ENCODE measurements at places on chromosomes 16 and 17.

DNA sequence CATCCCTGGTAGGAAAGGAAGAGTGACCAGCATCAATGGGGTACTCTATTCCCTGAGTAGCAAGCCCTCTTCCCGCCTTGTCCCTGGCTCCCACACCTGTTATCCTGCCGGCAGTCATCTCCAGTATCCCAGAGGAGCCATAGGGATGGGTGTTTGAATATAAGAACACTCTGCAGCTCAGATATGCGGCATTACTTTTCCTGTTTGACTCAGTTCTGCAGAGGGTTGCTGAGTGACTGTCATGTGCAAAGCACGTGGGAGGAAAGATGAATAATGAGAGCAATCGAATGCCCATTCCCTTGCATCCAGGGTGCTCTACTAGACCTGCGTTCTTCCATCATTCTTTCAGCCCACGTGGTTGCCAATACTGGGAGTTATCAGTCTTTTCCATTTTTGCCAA is 115.1 kb downstream of the PRKCB start:
- no peak overlapping the region for H3K4me3 ChIP-seq
- no peak for DNase-seq
- no peaks in the 10 kb centered on the region for H3K36me3 ChIP-seq
- H3K27me3 ChIP-seq, result no peaks in the 10 kb centered on the region
- H3K4me1 ChIP-seq, result no peaks in the 10 kb centered on the region
- H3K27ac ChIP-seq, result no peak overlapping the region

DNA sequence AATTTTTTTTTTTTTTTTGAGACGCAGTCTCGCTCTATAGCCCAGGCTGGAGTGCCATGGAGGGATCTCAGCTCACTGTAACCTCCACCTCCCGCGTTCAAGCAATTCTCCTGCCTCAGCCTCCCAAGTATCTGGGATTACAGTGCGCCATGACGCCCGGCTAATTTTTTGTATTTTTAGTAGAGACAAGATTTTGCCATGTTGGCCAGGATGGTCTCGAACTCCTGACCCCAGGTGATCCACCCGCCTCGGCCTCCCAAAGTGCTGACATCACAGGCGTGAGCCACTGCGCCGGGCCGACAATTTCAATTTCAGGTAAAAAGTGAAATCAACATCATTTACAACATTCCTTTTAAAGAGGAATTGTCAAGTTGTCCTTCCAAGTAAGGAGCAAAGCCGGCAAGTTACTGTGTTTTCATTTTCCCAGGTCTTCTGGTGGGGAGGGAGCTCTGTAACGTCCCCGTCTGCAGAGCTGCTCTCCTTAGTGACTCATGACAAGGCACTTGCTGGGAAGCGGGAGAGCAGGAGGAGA is 873 bp downstream of the NPLOC4 start:
- no peak for DNase-seq
- H3K27ac ChIP-seq, result peak overlapping the region; percentile 98
- peak overlapping the region; percentile 93 for H3K4me3 ChIP-seq
- H3K27me3 ChIP-seq, result no peaks in the 10 kb centered on the region

DNA sequence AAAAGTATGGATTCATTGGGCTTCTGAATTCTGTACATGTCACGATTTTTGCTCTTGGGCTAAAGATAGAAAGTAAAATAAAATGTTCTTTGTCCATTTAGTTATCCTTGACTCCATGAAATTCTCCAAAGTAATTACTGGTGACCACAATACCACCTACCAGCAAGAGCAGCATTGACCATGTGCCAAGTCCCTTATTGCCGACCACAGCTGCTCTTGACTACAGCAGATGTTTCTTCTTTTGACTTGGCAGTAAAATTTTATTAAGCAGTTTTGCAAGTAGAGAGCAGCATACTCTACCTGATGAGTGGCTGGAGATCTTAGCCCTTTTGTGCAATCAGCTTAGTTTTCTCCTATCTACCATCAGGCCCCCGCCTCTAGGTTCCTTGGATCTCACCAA is 152.2 kb upstream of the TBX2 start:
- no peak for DNase-seq
- H3K27ac ChIP-seq, result peak overlapping the region; percentile 31
- H3K36me3 ChIP-seq, result no peaks in the 10 kb centered on the region

DNA sequence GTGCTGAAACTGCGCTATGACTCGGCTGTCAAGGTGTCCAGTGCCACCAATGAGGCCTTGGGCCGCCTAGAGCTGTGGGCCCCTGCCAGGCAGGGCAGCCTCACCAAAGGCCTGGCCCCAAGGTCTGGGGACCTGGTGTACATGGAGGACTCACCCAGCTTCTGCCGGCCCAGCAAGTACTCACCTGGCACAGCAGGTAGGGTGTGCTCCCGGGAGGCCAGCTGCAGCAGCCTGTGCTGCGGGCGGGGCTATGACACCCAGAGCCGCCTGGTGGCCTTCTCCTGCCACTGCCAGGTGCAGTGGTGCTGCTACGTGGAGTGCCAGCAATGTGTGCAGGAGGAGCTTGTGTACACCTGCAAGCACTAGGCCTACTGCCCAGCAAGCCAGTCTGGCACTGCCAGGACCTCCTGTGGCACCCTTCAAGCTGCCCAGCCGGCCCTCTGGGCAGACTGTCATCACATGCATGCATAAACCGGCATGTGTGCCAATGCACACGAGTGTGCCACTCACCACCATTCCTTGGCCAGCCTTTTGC is 25.0 kb downstream of the WNT9B start:
- no peaks in the 10 kb centered on the region for H3K36me3 ChIP-seq
- no peak for DNase-seq
- H3K4me3 ChIP-seq, result no peak overlapping the region
- no peaks in the 10 kb centered on the region for H3K27me3 ChIP-seq

DNA sequence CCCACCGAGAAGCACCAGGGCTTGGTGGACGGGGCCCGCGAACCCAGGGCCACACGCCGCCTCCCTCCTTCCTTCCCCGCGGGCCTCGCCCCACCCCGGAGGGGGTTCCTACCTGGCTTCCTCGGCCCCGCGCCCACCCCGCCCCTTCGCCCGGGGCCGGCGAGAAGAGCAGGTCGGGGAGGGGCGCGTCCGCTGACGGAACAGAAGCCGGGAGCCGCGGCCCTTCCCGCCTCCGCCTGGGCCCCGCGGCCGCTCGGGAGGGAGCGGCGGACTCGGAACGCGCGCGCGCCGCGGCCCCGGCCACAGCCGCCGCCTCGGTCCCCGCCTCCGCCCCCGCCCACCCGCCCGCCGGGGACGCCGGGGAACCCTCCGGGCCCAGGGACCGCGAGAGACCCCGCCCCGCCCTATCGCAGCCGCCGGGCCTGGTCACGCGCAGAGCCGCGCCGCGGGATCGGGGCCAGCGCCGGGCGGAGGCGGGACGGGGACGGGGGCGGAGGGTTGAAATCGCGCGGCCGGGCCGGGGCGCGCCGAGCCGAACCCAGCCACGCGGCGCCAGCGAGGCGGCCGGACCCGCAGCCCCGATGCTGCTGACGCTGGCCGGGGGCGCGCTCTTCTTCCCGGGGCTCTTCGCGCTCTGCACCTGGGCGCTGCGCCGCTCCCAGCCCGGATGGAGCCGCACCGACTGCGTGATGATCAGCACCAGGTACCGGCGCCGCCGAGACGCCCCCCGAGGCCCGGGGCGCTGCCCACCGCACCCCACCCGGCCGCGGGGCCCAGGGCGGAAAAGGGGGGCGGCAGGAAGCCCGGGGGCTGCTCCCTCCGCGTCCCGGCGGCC is at the start of gene TLCD3A:
Gene TLCD3A (plus strand): TSS at position 530 of the 835 bp plus-strand sequence. CDS start 52 bp downstream, at position 582.
- peaks cover 9% of the 10 kb centered on the region for H3K4me1 ChIP-seq
- no peaks in the 10 kb centered on the region for H3K36me3 ChIP-seq
- no peaks in the 10 kb centered on the region for H3K27me3 ChIP-seq
- DNase-seq, result peak; percentile 40

- H3K4me1 ChIP-seq, result no peaks in the 10 kb centered on the region
- no peak overlapping the region for H3K4me3 ChIP-seq
- H3K27me3 ChIP-seq, result no peaks in the 10 kb centered on the region
- no peak overlapping the region for H3K27ac ChIP-seq
- H3K36me3 ChIP-seq, result no peaks in the 10 kb centered on the region
Measured at GRCh38 chr16:27962197-27962596, 101.3 kb downstream of the GSG1L start.

GRCh38 chr16:84916178-84916577 is 95.2 kb downstream of the ZDHHC7 start:
- peaks cover 4% of the 10 kb centered on the region for H3K27me3 ChIP-seq
- no peaks in the 10 kb centered on the region for H3K36me3 ChIP-seq
- H3K4me1 ChIP-seq, result no peaks in the 10 kb centered on the region

DNA sequence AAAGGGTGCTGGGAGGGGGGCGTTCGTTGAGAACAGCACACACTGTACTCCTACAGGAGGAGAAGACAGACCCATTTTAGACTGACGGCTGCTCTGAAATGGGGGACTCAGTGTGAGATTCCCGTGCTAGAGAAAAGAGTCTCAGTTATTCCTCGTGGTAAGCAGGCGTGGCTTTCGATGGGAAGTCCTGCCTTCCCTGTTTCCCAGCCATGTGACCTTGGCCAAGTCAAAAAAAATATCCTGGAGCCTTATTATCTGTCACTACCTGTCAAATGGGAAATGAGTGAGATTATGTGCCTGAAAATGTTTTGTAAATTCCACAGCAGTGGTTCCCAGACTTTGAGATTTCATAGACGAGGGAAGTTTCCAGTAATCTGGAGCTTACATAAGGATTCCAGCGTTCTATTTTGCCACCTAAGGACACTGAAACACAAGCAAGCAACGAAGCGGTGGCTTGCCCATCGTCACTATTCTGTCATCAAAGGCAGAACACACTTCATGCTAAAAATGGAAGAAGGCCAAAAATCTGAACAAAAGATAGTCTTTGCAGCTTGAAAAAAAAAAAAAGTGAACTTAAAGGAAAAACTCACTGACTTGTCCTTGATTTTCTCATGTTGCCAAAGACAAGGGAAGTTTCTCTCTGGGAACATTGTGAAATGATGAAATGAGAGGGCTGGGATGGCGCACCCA is 253.4 kb upstream of the RPL38 start:
- peaks cover 32% of the 10 kb centered on the region for H3K27me3 ChIP-seq
- H3K36me3 ChIP-seq, result no peaks in the 10 kb centered on the region
- no peak overlapping the region for H3K4me3 ChIP-seq
- peaks cover 4% of the 10 kb centered on the region for H3K4me1 ChIP-seq

DNA sequence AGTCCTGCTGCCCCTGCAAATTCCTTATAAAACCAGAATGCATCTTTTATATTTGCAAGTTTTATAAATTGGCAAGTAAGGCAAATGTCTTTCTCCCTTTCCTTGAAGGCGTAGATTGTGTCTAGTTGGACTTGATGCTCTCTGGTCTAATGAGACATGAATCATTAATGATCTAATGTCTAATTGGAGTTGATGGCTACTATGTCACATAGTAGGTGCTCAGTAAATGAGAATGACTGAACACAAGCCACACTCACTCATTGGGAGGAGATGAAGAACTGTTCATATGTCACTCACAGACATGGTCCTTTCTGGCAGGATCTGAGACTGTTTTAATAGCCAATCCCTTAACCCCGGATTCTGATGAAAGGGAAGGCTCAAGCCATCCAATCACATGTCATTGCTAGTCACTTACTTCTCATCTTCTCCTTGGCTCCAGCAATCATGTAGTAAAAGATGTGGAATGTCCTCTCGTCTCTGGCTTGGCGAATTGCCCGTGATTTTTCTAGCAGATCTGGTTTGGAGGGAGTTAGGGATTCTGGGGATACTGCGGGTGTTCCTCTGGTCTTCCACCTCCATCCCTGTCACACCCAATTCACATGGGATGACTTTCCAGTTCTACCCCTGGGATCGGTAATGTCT is 81.0 kb downstream of the MYH11 start:
- H3K27ac ChIP-seq, result no peak overlapping the region
- DNase-seq, result no peak
- no peaks in the 10 kb centered on the region for H3K27me3 ChIP-seq
- H3K36me3 ChIP-seq, result no peaks in the 10 kb centered on the region

- no peak overlapping the region for H3K4me3 ChIP-seq
- H3K27ac ChIP-seq, result no peak overlapping the region
Measured at GRCh38 chr16:27174798-27175197, 28.5 kb upstream of the KDM8 start.

DNA sequence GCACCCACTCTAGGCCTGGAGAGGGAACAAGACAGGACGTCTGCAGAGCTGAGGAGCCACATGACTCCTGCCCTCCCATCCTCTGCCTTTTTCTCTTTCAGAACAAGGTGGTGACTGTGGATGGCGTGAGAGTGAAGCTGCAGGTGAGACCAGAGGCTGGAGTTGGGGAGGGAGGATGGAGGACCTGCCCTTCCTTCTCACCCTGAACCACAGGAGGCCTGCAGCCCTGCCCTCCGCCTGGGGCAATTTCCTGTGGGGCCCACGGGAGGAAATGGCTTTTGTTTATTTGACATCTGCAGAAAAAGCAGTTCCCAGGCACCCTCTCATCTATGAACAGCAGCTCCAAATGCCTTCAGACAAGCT is 5.1 kb downstream of the RAB37 start:
- peaks cover 4% of the 10 kb centered on the region for H3K4me1 ChIP-seq
- DNase-seq, result no peak
- no peak overlapping the region for H3K4me3 ChIP-seq
- H3K27me3 ChIP-seq, result peaks cover 47% of the 10 kb centered on the region

GRCh38 chr17:50289991-50290702 is 15.9 kb downstream of the TMEM92 start:
- DNase-seq, result peak; percentile 55
- no peak overlapping the region for H3K4me3 ChIP-seq
- no peaks in the 10 kb centered on the region for H3K27me3 ChIP-seq

GRCh38 chr16:54946909-54947308 is 16.2 kb downstream of the IRX5 start:
- H3K4me3 ChIP-seq, result no peak overlapping the region
- H3K27ac ChIP-seq, result no peak overlapping the region
- no peaks in the 10 kb centered on the region for H3K36me3 ChIP-seq

- H3K4me1 ChIP-seq, result no peaks in the 10 kb centered on the region
- no peaks in the 10 kb centered on the region for H3K36me3 ChIP-seq
- no peak for DNase-seq
- H3K27me3 ChIP-seq, result no peaks in the 10 kb centered on the region
Measured at GRCh38 chr17:50266384-50267073, 7.7 kb upstream of the TMEM92 start.

DNA sequence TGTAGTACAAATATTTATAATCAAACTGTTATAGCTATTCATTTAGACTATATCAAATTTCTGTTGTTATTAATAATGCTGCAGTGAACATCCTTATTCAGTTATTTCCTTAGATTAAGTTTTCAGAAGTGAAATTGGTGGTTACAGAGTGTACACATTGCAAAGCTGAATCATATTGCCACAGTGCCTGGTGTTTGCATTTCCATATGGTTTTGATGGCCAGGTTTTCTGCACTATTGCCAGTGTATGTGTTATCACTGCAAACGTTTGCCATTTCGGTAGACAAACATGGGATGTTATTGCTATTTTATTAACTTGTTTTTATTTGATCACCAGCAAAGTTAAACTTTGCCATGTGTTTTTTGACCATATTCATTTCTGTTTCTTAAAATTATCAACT is 259.4 kb downstream of the CDH13 start:
- no peak overlapping the region for H3K27ac ChIP-seq
- no peak overlapping the region for H3K4me3 ChIP-seq
- H3K4me1 ChIP-seq, result peaks cover 39% of the 10 kb centered on the region
- DNase-seq, result no peak
- no peaks in the 10 kb centered on the region for H3K27me3 ChIP-seq

Data from gastrocnemius medialis (tissue), 4 donors.